ENCODE measurements at places on chromosomes 6 and 20.

DNA sequence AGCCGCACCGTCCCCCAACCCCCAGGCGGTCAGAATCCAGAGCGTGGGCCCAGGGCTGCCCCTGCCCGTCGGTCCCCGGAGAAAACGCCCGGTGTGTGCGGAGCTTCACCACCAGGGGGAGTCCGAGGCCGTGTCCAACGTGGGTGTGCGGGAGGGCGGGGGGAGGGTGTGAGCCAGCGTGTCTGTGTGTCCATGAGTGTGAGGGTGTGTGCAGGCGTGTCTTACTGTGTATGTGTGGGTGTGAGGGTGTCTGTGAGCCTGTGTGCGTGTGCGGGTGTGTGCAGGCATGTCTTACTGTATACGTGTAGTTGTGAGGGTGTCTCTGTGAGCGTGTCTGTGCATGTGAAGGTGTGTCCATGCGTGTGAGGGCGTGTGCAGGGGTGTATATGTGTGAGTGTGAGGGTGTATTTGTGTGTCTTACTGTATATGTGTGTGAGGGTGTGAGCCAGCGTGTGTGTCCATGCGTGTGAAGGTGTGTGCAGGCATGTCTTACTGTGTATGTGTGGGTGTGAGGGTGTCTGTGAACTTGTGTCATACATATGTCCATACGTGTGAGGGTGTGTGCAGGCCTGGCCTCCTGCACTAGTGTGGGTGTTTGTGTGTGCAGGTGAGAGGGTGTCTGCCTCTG lies 24.6 kb upstream of the GATA5 start:
- DNase-seq: peak; percentile 25

- DNase-seq: no peak
Observed at GRCh38 chr20:12593342-12593873, 415.4 kb upstream of the SPTLC3 start.

- DNase-seq: no peak
Observed at GRCh38 chr6:112549749-112550148, 202.6 kb downstream of the RFPL4B start.

- DNase-seq: no peak
Observed at GRCh38 chr20:199996-200395, 10.5 kb upstream of the DEFB128 start.

DNA sequence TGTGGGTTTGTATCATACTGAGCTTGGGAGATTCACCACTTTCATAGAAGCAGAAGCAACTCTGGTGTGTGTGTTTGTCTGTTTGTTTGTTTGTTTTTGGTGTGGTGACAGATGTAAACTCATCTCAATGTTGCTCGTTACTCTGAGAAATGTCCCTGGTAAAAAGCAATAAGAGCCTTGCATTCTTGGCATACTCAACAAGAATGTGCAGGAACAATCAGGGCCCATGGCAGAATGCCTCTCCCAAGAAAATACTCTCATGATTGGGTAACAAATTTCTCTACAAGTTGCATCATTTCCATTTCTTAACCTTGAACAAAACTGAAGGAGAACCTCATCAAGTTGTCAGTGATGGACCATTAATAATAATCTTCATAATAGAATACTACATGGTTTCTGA lies 43.0 kb upstream of the PKHD1 start:
- no peak for DNase-seq
